ENCODE measurements at places on chromosomes 13 and 19. TPM values are rescaled to one million over a fixed set of nuclear protein-coding genes. Genes with fewer than 3 reads are reported as not detected.

GRCh38 chr13:100767192-100767591, 92.6 kb upstream of the TMTC4 start:
- no peaks in the 10 kb centered on the region for H3K4me1 ChIP-seq
- no peak for DNase-seq
- H3K36me3 ChIP-seq: no peaks in the 10 kb centered on the region
- no peak overlapping the region for H3K27ac ChIP-seq
- no peak overlapping the region for H3K4me3 ChIP-seq

DNA sequence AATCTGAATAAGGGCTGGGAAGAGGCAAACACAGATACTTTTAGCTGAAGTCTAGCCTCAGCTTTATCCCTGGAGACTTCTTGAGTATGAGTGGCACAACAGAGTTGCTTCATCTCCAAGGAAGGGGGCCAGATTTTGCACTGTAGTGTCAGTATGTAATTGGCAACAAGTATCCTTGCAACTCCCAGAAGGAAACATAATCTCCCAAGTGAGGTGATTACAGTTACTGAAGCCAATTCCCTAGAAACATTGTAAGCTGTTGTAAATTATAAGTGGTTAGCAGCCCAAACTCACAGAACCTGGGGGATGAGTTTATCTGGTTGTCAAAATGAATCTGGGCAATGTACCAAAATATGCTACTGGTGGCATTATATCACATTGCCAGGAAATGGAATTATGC, 2065.7 kb upstream of the PCDH20 start:
- no peak overlapping the region for H3K4me3 ChIP-seq
- no peaks in the 10 kb centered on the region for H3K36me3 ChIP-seq
- no peaks in the 10 kb centered on the region for H3K27me3 ChIP-seq
- DNase-seq: no peak
- peak overlapping the region; percentile 1 for H3K27ac ChIP-seq
- H3K4me1 ChIP-seq: peaks cover 6% of the 10 kb centered on the region

Gene NTF4
- not detected for total RNA-seq

Gene EPSTI1
- 10.5 TPM for total RNA-seq

Gene LSM7
- total RNA-seq: 77.8 TPM

Measured in osteocyte (in vitro differentiated cells).